Activated naive CD4-positive, alpha-beta T cell (primary cell): ENCODE measurements at places on chromosomes 7 and 10.

DNA sequence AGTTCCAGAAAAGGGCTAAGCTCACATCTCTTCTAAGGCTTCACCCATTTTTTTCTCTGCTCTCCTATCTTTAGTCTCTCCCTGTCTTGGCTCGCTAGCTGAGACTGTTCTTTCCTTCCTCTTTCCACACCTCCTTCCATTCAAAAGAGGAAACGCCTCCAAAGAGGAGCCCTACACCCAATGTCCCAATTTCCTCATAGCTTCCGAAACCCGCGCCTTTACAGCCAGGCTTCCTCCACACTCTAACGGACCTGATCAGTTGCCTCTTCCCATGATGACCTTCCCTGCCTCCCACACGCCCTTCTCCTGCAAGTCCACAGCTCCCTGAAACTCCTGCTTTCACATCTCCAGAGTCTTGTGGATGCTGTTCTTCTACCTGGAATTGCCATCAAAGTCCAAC lies 71.7 kb downstream of the COBL start:
- no peak for DNase-seq

- DNase-seq: no peak
These were observed 30.8 kb upstream of the CRYGN start for GRCh38 chr7:151470711-151471110.

- DNase-seq: no peak
These were observed 20.3 kb upstream of the HECTD2 start for GRCh38 chr10:91389636-91390512.

DNA sequence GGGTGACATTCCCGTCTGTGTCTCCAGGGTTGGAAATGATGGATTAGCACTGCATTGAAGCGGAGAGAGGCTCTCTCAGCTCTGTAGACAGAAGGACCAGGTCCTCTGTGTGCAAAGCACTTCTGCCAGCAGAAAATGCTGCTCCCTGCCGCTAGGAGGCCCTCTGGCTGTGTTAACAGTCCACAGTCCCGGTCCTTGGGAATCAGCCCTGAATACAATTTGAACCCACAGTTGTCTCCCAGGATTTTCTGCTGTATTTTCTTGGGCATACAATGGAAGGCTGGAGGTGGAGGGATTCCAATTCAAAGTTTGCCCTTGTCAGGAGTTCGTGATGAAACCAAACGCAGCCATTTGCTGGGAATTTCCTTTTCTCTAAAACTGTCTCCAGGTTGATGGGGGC lies 205.2 kb downstream of the GLRX3 start:
- no peak for DNase-seq

DNA sequence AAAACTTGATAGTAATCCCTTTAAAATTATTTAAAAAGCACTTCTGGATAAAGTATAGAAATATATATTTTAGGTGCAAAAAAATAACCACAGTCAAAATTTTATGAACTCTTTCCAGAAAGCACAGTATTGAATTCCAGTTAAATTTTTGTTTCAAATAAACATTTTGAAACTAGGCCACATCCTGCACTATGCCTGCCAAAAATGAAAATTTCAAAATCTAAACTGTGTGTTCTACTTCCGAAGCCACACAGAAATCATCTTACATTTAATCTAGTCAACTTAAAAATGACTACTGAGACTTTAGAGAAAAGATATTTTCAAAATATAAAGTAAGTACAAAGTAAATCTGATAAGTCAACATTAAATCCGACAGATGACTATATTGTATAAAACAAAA lies 50.0 kb downstream of the MAGI2 start:
- DNase-seq: no peak

DNA sequence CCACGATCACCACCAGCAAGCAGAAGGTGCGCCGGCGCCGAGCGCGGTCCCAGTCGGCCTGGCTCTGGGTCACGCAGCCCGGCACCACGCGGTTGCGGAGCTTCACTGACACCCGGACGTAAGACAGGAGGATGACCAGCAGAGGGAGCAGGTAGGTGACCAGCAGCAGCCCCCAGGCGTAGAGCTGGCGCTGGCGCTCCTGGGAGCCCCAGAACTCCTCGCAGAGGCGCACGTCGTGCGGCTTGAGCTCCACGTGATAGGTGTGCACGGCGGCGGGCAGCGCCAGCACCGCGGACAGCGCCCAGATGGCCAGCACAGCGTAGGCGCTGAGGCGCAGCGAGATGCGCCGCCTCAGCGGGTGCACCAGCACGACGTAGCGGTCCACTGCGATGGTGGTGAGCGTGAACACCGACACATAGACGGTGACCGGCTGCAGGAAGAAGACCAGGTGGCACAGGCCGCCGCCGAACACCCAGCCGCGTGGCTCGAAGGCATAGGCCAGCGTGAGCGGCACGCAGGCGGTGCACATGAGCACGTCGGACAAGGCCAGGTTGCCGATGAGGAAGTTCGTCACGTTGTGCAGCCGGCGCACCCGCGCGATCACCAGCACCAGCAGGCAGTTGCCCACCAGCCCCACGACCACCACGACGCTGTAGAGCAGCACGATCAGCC lies 920 bp downstream of the PRLHR start:
- DNase-seq: peak; percentile 5

GRCh38 chr10:63702092-63702491 lies 180.9 kb downstream of the REEP3 start:
- no peak for DNase-seq

DNA sequence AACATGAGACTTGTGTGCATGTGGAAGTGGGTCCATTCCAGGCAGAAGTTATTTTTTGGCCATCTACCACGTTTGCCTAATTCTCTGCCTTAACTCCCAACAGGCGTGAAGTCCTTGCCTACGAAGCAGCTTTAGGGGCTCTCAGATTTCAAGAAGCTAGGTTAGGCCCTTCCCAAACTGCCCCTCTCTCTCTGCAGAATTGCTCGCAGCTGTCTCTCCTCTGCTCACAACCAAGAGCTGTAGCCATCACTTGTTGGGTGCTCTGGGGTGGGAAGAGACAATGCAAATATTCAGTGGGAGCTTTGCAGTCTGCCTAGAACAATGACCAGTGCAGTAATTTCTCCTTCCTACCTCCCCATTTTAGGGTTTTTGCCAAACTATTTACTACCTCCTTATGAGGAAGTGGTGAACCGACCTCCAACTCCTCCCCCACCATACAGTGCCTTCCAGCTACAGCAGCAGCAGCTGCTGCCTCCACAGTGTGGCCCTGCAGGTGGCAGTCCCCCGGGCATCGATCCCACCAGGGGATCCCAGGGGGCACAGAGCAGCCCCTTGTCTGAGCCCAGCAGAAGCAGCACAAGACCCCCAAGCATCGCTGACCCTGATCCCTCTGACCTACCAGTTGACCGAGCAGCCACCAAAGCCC lies 24.9 kb downstream of the CYP17A1 start:
- no peak for DNase-seq

GRCh38 chr10:114541081-114541796 lies 116.8 kb downstream of the ABLIM1 start:
- DNase-seq: peak; percentile 52

- DNase-seq: no peak
These were observed 1.3 kb downstream of the ARHGAP22 start for GRCh38 chr10:48603421-48604038.

DNA sequence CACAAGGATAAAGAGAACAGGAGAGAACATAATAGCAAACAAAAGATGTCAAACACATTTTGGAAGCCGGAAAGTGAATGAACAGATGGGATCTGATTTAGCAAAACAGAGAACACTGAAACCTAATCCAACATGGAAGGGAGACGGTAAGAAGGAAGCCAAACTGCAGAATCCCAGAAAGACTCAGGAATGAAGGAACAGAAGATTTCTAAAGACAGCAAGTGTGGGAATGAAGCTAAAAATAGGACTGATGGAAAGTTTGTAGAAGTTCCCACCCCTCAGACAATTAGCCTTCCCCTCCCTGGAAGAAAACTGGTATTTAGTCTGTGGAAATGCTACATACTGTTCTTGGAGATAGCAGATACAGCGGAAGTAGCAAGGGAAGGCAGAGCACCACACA lies 40.8 kb downstream of the SLC16A12 start:
- DNase-seq: no peak

DNA sequence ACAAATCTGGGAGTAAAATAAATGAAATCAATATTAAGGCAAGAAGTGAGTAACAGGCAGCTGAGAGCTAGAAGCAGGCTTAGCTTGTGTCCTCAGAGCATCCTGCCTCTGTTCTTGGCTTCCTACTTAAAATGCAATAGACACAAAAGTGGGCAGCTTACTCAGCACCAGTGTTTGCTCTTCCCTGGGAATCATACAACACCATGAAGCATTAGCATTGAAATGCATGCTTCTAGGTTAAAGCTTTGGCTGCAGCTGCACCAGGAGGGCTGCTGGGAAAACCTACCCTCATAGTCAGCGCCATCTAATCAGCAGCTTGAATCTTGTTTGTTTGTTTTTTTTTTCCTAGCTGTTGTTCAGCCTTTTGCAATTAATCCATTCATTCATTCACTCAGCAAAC lies 104.2 kb upstream of the VWC2 start:
- DNase-seq: no peak

DNA sequence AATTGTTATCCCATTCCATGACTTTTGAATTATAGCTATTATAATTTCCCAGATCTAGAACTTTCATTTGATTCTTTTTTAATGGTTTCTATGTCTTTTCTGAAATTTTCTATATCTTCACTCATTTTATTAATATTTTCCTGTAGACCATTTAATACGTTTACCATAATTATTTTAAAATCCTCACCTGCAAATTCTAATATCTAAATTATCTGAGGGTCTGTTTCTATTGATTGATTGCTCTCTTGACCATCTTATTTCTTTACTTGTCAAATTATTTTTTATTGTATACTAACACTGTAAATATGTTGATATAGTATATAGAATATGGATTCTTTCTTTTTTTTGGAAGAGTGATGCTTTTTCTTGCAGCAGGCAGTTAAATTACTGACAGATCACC lies 229.3 kb upstream of the CTBP2 start:
- DNase-seq: no peak

GRCh38 chr7:106071999-106072714 lies 40.0 kb downstream of the SYPL1 start:
- DNase-seq: no peak

- no peak for DNase-seq
These were observed 13.4 kb downstream of the CPVL start for GRCh38 chr7:29132980-29133379.

GRCh38 chr7:22433710-22434460 lies 66.1 kb downstream of the STEAP1B start:
- DNase-seq: no peak

DNA sequence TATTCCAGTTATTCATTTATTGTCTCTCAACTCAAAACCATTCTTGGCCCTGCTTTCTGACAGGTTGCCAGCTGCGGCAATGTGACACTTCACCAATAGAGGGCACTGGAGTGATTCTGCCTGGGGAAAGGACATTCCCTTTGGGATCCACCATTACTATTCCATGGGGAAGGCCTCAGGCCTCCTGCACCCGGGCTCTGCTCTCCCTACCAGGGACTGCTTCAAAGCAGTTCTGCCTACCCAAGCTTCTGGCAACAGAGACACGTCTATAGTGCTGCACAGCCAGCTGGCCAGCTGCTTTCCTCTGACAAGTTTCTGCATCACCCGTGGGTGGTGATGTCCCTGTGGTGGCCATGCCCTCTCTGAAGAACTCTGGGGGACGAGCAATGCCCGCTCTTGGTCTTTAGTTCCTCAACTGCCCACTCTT lies 163.8 kb downstream of the ELMO1 start:
- no peak for DNase-seq

GRCh38 chr7:14687777-14688176 lies 214.8 kb downstream of the DGKB start:
- DNase-seq: no peak

DNA sequence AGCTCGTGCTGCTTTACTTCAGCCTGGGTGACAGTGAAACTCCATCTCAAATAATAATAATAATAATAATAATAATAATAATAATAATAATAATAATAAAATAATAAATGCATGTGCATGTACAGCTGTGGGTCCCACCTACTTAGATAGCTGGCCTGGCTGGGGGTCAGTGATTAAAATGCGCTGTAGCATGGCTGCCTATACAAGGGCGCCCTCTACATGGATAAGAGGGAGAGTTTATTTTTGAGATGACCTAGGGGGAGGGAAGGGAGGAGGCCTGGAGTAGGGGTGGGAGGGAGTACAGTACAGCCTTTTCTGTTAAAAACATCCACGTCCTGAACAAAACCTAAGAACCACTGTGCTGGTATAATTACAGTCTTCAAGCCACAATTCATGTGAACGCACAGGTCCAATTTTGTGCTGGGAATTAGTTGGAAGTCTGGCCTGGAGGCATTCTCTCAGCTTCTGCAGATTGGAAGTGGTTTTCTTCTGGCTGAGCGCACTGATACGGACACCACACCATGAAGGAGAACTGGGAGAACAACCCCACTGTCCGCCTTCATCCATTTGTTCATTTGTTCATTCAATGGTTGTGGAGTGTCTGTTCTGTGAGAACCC lies 146.5 kb downstream of the TMEM178B start:
- no peak for DNase-seq

GRCh38 chr7:55550010-55550663 lies 22.2 kb downstream of the VOPP1 start:
- DNase-seq: no peak

DNA sequence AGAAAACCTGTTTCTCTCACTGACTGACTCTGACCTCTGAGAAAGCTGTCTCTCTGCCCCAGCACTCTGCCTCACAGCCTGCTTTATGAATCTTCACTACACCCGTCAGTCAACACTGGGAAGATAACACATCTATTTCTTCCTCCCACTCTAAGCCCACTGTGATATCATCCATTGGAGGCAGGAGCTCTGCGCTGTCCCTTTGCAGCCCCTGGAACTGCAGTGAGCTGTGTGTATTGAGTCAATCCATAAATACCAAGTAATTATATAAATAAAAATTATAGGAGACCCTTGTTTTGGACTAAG lies 17.2 kb upstream of the FXYD4 start:
- DNase-seq: no peak

- no peak for DNase-seq
These were observed 141.4 kb upstream of the HABP2 start for GRCh38 chr10:113411456-113411855.

DNA sequence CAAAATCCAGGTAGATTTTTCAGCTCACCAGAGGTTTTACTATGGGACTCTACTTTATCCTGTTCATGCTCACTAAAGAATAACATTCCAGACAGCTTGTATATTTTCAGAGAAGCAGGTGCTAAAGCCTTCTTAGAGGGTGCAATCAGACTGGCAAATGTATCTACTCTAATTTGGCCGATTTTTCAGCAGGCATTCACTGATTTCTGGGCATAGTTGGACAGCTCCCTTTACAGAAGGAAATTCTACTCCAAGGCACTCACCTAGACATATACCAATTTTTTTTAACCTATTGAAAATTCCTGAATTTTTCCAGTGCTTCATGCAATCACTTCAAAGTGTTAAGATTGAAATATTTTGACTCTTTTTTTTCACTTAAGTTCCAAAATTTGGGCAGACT lies 3.8 kb upstream of the CNTNAP2 start:
- no peak for DNase-seq
